ENCODE measurements at places on chromosomes 7 and 10.

GRCh38 chr10:11035301-11035991 lies 17.8 kb downstream of the CELF2 start:
- DNase-seq = no peak

GRCh38 chr7:152760854-152761748 lies 1.5 kb downstream of the ACTR3B start:
- DNase-seq = no peak

- no peak for DNase-seq
These were observed 6.7 kb upstream of the PAXIP1 start for GRCh38 chr7:155009570-155010157.

DNA sequence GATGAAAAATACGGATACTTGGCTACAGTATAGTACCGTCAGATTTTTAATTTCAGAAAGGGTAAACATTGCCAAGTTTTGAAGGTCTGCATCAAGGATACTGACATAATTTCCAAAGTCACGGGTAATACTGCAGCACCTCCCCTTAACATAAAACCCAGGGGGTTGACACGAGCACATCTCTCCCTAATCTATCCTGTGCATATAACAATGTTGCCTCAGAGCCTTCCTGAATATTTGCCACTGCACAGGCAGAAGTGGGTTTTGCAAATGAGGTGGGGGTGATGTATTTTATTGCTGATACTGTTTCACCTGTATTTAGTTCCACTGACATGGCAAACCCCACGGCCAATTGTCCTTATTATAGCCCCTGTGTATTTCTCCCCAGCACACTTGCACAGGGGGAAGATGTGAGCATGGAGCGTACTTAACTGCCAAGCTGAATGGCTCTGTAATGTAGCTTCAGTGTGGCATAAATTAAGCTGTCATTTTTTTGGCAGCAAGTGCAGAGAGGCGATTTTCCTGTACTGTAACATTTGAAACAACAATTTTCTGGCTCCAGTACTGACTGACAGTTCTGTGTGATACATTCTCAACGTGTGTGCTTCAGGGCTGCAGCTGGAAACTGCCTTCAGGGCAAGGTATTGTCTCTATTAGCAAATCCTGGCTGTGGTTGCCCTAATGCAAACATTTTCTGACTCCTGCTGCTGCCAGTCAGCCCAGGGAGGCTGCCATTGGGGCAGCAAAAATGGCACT lies 299.6 kb upstream of the SP4 start:
- no peak for DNase-seq

DNA sequence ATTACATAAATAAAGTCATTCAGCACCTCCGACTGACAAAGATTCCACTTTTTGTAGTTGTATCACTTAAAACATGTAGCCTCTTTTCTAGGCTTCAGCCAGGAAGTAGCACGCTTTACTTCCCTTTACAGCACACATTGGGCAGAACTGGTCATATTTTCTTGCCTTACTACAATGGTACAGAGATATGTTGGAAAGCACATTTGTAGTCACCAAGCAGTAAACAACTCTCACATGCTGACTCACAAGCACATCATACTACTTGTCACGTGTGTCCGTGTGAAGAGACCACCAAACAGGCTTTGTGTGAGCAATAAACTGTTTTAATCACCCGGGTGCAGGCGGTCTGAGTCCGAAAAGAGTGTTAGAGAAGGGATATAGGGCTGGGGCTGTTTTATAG lies 1071.8 kb downstream of the DNAJB9 start:
- DNase-seq = no peak

Data from mesenteric fat pad (tissue), 1 donor.